HuH-7.5 (cell line): ENCODE measurements at places on chromosomes 5 and 9.

DNA sequence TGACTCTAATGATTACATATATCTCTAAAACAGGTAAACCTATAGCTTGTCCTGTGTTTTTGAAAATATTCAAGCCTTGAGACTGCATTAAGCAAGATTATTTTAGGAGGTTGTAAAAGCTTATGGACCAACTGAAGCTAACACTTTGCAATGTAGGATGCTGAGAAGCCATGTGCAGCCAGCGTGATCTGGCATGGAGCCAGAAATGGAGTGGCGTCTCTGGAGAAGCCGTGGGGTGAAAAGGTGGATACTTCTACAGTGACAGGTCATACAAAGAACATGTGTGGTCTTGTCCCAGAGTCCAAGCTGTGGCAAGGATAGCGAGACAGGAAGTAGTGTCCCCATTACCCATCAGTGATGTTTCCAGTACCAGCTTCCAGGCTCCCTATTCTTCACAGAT, 100.8 kb upstream of the CD180 start:
- DNase-seq: no peak

- no peak for DNase-seq
Measured at GRCh38 chr5:123705741-123706140, 193.8 kb downstream of the CSNK1G3 start.

DNA sequence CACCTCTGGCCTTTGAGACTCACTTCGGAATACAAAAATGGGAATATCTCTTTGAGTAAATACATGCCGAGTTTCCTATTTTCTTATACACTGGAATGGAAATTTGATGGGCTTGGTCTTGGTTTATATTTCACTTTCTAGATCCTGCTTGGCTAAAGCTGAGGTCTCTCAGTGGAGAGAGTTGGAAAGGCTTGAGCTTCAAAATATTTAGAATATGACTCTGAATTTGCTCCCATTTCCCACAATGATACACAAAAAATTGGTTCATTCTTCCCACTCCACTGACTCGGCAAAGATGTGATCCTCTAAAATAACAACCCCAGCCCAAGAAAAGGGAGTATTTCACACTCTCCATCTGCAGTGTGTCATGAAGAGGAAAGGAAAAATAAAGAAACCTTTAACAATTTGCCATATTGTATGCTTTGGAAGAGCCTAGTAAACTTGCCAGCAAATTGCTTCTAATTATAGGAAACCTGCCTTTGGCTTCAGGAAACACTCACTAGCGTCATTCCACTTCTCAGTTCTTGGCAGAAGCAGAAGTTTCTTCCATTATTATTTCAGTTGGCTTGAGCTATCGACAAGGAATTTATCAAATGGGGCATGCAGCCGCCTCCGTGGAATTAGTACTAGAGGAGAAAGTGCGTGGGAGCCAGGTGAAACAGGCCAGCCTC, 302.9 kb downstream of the NSG2 start:
- DNase-seq: no peak

DNA sequence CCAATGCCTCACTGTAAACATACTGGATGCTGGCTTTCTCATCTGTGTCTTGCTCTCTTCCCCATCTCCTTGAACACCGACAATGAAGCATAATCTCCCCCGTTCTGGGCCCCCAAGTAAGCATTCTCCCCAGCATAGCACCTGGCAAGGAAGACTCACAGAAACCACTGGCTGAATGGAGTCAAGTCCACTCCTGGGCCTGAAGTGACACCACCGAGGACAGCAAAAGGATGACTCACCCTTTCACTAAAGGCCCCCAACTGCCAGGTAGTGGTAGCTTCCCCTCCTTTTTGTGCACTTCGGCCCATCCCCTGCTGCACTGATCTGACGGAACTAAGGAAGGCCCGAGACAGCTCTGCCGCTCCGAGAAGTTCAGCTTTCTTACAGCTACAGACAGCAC, 9.4 kb downstream of the VDAC1 start:
- DNase-seq: no peak

DNA sequence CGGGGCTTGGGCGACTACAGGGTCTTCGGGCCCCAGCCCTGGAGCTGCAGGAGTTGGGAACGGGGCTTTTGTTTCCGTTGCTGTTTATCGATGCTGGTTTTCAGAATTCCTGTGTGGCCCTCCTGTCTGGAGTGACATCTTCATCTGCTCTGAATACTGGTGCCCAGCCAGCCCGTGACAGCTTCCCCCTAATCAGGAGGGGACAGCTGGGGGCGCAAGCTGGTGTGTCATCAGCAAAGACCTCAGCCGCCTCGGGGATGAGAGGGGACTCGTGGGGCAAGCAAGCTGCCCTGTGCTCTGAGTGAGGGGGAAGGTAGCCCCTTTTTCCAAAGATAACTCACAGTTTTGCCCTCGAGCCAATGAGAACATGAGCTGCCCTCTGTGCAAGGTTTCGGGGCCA, 110.7 kb downstream of the RXRA start:
- DNase-seq: no peak

DNA sequence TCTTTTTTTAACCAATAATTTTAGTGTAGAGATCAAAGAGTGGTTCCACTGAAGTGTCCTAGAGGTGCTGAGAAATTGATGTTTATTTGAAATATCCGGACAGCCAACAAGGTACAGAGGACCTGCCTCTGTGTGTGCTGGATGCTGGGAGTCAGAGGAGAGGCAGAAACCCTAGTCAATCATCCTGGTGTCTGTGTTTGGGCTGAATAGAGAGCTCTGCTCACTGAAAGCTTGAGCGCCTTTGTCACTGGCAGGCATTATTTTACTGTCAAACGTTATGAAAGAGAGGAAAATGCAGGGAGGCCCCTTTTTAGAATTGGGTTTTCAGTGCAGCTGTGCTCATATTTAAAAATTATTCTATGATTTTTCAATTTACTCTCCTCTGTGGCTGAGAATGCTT, 480.3 kb upstream of the TYRP1 start:
- DNase-seq: no peak

- no peak for DNase-seq
Measured at GRCh38 chr5:6255956-6256355, 122.4 kb downstream of the MED10 start.

- DNase-seq: no peak
Measured at GRCh38 chr5:122385286-122385685, 73.2 kb downstream of the SNCAIP start.

DNA sequence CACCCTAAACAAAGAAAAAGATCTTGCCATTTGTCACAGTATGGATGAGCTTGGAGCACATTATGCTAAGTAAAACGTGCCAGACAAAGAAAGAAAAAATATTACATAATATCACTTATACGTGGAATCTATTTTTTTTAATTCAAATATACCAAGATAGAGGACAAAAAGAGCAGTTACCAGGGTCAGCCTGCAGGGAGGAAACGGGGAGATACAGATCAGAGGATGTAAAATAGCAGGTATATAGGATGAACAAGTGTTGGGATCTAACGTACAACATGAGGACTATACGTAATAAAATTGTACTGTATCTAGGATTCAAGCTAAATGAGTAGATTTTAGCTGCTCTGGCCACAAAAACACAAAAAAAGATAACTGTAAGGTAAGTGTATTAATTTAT, 247.5 kb downstream of the TMEM161B start:
- DNase-seq: no peak

- no peak for DNase-seq
Measured at GRCh38 chr9:74610523-74611061, 113.5 kb downstream of the RORB start.

- DNase-seq: no peak
Measured at GRCh38 chr9:23636199-23636598, 189.8 kb downstream of the ELAVL2 start.

DNA sequence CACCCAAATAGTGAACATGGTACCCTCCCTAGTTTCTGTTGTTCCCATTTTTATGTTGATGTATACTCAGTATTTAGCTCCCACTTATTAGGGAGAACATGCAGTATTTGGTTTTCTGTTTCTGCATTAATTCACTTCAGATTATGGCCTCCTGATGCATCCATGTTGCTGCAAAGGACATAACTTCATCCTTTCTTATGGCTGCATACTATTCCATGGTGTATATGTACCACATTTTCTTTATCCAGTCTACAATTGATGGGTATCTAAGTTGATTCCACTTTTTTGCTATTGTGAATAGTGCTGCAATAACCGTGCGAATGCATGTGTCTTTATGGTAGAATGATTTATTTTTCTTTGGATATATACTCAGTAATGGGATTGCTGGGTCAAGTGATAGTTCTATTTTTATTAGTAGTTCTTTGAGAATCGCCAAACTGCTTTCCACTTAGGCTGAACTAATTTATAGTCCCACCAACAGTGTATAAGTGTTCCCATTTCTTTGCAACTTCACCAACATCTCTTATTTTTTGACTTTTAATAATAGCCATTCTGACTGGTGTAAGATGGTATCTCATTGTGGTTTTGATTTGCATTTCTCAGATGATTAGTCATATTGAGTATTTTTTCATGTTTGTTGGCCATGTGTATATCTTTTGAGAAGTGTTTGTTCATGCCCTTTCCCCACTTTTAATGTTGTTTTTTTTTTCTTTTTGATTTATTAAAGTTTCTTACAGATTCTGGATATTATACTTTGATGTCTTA, 79.6 kb downstream of the SMIM15 start:
- DNase-seq: no peak

GRCh38 chr5:127567026-127567768, 49.8 kb downstream of the PRRC1 start:
- no peak for DNase-seq

- DNase-seq: no peak
Measured at GRCh38 chr9:136127313-136127712, 8.6 kb upstream of the TMEM250 start.

DNA sequence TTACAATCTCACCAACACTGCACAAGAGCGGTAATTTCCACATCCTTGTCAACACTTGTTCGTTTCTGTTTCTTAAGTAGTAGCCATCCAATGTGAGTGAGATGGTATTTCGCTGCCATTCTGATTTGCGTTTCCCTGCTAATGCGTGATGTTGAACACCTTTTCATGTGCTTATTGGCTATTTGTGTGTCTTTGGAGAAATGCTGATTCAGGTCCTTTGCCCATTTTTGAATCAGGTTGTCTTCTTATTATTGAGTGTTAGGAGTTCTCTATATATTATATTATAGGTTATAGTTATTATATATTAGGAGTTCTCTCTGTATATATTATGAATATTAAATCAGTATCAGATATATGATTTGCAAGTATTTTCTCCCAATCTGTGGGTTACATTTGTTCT, 59.9 kb upstream of the IRX4 start:
- DNase-seq: no peak

- DNase-seq: no peak
Measured at GRCh38 chr9:74431467-74431866, 65.7 kb upstream of the RORB start.

- no peak for DNase-seq
Measured at GRCh38 chr9:113953531-113953930, 77.4 kb downstream of the ZNF618 start.

- no peak for DNase-seq
Measured at GRCh38 chr9:136318111-136318775, 9.1 kb upstream of the GPSM1 start.

GRCh38 chr9:27043176-27043575, 37.7 kb upstream of the LRRC19 start:
- DNase-seq: no peak

DNA sequence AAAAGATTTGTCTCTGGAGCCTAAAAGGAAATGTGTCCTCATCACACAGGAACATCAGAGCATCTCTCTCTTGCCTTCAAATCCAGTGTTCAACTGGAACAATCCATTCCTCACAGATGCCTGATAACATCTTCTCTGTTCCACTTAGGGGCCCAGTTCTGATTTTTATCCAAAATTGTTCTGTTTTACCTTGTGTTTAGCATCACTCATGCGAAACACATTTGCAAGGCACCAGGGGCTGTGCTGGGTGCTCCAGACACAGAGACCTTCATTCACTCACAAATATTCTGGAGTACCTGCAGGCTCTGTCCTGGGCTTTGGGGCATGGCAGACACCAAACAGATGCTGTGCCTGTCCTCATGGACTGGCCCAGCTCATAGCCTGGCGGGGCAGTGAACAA, 13.8 kb downstream of the GABBR2 start:
- DNase-seq: no peak

DNA sequence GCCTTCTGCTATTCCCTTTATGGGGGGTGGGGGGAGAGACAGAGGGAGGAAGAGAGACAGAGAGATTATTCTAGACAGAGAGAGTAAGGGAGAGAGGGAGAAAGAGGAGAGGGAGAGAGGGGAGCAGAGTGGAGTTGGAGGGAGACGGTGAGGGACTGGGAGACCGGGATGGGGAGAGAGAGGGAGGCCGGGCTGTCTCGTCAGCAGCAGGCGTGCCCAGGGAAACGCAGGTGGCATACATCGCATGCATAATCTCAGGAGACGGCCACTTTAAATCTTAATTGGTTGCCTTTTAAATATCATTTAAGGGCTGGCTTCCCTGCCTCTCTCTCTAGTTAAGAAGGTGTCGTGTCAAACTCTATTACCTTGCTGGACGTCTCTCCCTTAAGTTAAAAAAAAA, 8.4 kb downstream of the IRX4 start:
- DNase-seq: no peak

GRCh38 chr5:81232464-81233079, 550 bp upstream of the CKMT2 start:
- DNase-seq: no peak
